ENCODE measurements at places on chromosomes 4 and X.

DNA sequence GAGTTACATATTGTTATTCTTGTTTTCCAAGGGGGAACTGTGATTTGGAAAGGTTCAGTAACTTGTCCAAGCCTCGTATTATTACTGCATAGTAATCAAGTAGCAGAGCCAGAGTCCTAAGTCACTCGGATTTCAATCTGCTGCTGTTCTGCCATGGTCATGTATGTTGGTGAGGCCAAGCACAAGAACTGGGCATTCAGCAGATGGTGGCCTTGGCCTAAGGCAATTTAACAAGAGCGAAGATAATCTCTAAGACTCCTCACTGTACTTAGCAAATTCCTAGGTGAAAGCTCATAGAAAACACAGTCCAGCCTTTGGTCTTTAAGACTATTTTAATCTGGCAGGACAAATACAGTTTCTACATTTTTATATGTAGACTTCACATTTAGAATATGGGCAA is 64.8 kb downstream of the NDST3 start:
- no peak for DNase-seq

GRCh38 chrX:56728752-56729151 is 291 bp upstream of the NBDY start:
- peak; percentile 12 for DNase-seq

DNA sequence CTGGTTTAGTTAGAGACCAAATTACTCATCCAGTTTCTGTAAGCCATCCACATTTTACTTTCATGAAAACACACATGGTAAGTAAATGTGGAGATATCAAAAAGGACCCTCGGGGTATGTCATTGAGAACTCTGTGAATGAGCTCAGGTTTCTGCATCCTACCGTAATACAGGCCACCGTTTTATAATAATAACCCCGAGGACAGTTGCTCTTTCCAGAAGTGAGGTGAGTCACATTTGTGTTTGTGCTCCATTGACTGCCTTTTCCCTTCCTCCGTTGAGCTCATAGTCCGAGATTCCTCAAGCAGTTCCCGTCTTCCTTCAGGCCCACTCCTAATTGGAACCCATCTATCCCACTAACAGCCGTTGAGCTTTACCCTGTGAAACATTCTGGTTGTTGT is 95.3 kb downstream of the GRID2 start:
- no peak for DNase-seq

- no peak for DNase-seq
These were observed 339.2 kb upstream of the AADAT start for GRCh38 chr4:170428929-170429328.

- no peak for DNase-seq
These were observed 1893.7 kb downstream of the STIM2 start for GRCh38 chr4:28754376-28754775.

GRCh38 chr4:163180090-163180489 is 13.4 kb upstream of the NAF1 start:
- no peak for DNase-seq

GRCh38 chrX:139914421-139914820 is 18.4 kb downstream of the ATP11C start:
- DNase-seq: no peak

- DNase-seq: no peak
These were observed 2.8 kb downstream of the MXD4 start for GRCh38 chr4:2259036-2259540.

- no peak for DNase-seq
These were observed 873.5 kb downstream of the PDHA2 start for GRCh38 chr4:96713271-96713850.

DNA sequence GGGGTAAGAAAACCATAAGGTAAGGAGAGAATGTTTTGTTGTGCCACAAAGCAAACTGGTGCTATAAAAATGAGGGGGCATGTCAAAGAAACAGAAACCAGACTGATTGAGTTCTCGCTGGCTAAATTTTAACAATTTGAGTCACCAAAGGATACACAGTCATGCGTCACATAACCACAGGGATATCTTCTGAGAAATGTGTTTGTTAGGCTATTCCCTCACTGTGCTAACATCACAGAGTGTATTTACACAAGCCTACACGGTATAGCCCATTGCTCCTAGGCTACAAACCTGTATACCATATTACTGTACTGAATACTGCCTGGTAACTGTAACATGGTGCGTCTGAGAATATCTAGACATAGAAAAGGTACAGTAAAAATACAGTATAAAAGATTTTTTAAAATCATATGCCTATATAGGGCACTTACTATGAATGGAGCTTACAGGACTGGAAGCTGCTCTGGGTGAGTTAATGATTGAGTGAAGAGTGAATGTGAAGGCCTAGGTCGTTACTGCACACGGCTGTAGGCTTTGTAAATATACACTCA is 50.1 kb downstream of the FBXW7 start:
- DNase-seq: peak; percentile 76

DNA sequence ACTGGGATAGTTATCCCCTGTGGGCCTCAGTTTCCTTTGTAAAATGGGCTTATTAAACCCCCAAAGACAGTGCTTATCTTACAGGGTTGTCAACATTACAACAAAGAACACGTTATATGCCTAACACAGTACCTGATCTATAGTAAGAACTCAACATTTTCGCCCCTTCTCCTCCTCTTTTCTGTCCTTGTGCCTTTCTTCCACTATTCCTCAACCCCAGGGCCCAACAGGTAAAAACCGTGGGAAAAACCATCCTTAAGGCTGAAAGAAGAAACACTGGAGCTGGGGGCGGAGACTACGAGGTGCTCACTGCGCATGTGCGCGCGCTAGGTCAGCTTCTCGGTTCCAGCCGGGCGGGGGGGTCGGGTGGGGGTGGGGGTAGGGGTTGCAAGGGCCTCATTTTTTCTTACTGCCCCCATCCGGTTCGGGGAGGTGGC is 426 bp upstream of the XIAP start:
- no peak for DNase-seq

DNA sequence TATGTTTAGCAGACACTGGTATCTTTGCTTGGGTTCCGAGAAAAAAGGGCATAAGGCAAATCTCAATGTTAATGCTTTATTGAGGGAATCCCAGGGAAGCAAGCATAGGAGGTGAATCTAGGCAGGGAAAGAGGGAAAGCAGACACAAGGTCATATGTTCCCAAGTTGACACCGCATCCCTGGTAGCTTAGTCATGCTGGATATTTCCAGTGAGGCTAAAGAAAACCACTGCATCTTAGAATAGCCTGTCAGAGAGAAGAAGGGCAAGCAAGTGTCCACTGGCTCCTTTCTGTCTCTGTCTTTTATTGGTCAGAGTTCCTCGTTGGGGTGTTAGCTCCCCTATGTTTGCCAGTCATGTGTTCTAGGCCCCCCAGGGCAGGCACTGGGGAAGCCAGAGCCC is 104.7 kb downstream of the NKX6-1 start:
- DNase-seq: no peak

GRCh38 chrX:36867143-36867542 is 141.0 kb upstream of the FAM47C start:
- peak; percentile 64 for DNase-seq

GRCh38 chr4:142671516-142671915 is 174.6 kb downstream of the INPP4B start:
- DNase-seq: no peak

DNA sequence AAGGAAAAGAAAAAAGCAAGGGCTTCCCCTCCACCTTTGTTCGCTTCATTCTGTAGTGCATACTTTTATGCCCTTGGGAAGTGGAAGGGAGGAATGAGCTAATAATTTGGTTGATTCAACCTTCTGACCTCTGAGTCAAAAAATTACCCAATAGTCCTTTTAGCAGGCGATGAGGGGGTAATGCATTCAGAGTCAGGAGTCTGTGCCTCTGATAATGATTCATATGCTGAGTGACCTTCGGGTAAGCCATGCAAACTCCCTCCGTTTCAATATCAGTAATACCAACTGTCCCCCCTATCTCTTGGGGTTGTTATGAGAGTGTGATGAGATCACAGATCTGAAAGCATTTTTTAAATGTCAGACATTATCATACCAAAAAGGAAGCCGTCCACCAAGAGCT is 41.6 kb upstream of the ACSL4 start:
- no peak for DNase-seq

- DNase-seq: no peak
These were observed 85.7 kb downstream of the TSPAN5 start for GRCh38 chr4:98572697-98573096.

DNA sequence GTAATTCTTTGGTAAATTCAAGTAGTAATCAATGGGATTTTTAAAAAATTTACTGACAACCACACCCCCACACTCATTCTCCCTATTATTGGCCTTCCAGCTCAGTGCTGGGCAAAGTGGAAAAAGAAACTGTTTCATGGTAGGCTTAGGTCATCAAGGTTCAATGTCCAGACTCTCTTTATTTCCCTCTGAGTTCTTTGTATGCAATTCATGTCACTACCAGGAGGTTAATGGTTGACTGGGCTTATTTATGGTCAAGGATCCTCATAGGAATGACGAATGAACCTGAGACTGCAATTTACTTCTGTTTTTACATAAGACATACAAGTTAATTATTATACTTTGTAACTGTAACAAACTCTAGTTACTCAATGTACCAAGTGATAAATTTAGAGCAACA is 403.2 kb downstream of the KLHL13 start:
- DNase-seq: peak; percentile 53

- DNase-seq: no peak
These were observed 165.9 kb downstream of the IL15 start for GRCh38 chr4:141802333-141802732.

DNA sequence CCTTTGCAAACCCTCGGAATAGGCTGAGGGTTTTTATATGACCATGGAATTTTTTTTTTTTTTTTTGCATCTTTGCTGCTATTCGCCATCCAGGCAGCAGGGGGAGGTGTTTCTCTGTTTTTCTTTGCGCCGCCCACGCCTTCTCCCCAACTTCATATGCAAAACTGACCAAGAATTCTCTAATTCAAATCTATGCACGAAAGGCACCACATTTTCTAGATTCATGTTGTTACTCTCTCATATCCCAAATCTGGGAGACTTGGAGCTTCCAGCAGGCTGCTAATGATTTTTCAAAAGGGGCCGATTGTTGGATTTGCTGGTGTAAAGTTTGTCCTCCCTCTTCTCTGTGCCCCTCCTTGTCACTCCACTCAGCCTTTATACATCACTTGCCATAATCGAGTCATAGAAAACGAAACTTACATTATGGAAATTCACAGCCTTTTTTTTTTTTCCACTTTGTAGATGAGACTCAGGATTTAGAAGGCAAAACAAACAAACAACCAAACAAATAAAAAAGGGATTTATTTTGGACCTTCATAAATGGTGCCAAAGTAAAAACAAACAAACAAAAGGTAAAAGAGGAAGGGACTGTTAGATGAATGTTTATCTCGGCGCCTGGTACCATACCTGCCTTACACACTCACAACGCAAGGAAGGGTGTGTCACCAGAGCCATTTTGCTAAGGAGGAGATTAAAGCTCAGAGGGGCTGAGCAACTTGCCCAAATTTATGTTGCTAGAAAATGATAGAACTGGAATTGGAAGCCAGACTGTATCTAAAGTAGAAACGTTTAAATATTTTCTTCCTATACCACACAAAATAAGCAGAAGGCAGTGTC is 29.3 kb upstream of the BOD1L1 start:
- peak; percentile 78 for DNase-seq

DNA sequence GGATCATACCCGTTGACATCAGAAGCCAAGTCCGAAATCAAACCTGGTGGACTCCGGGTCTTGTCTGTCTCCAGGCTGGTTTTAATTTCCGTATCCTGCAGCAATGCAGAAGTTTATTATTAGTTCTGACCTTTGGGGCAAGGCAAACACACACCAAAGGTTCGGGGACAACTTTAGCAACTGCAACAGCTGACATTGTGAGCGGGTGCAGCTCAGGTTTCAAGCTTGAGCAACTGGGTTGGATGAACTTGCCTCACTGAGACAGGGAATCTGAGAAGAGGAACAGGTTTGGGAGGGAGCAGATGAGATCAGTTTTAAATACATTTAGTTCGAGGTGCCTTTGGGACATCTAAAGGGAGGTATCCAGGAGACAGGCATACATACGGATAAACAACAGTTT is 110.7 kb downstream of the GNL3L start:
- peak; percentile 14 for DNase-seq

- no peak for DNase-seq
These were observed 1.5 kb downstream of the FUNDC2 start for GRCh38 chrX:155028129-155028528.

DNA sequence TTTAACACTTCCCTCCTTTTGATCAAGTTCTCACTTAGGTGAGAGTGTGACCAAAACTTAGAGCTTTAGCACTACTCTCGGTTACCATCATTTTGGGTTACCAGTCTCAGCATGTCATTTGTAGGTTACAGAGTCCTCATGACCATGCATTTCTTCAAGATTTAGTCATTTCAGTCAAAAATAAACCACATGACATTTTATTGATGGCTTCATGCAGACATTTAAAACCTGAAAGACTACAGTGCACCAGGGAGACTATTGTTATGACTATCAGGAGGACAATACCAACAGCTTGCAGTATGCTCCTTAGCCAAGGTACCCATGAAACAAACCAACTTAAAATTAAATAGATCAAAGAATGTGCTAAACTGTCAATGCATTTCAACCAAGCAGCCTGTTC is 498.1 kb upstream of the FSTL5 start:
- no peak for DNase-seq

DNA sequence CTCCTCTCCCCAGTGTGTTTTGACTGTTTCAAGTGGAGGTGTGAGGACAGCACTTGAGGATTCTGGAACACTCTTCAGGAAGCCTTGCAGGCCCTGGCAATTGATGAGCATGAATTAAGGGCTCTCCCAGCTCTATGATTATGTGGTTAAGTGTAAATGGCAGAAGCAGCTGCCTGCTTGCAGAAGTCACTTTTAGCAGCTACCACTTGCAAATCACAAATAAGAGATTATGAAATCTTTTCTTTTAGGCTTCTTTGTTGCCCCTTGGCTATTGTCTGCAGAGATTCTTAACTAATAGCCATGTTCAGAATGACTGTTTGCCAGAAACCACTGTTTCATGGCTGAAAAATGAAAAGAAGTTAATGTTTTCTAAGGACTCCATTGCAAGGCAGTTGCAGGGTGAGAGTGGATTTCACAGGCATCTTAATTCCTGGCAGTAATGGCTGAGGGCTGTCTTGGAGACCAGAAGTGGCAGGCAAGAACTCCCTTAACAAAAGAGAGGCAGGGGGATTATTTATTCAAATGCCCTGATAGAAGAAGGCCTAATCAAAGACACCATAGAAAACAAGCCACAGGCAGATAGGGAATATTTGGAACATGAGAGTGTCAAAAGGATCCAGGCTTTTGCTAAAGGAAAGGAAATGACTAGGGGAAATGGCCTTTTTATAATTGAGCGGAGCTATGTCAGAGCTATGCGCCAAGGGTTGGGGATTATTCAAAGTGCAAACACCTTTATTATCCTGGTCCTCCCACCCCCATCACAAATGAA is 8.3 kb upstream of the HOPX start:
- no peak for DNase-seq

DNA sequence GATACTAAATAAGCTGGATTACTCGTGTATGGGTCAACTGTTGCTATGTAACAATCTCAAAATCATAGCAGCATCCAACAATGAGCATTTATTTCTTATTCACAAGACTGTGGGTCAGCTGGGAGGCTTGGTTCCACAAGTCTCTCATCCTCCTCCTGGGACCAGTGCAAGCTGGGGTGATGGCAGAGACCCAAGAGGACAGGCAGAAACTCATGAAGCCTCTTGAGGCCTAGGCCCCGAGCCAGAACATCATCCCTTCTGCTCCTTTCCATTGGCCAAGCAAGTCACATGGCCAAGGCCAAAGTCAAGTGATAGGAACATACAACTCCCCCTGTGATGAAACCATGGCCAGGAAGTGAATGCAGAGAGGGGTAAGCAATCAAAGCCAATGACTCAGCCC is 422.1 kb downstream of the BCOR start:
- DNase-seq: no peak

- DNase-seq: no peak
These were observed 256.7 kb upstream of the GNPDA2 start for GRCh38 chr4:44983083-44983482.
